SK-N-SH treated with all-trans-retinoic acid at 6 μM for 48 hours (cell line): ENCODE measurements at places on chromosomes 2 and 18.

DNA sequence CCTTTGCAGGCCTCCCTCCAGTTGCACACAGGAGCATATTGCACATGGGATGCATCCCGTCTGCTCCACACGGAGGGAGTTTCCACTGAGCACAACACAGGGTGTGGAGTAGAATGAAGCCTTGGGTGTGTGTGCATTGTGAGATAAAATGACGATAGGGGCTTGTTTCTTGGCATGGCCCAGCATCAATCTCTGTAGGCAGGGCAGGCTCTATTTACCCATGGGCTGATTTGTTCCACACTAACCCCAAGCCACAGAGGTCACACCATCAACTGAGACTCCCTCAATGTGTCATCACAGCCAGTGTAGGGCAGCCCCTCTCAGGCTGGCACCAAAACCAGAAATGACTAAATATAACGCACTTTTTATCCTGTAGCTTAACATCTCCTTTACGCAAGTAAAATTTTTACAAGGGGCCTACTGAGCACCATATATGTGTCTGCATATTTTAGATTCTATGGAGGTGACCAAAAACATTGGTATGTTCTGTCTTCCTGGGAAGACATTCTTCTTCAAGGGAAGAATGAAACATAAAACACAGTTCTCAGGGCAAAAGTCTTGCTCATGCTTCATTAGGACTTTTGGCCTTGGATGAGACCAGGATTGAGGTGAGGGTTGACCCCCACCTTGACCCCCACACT, 2.7 kb upstream of the GKN1 start:
- ATAC-seq: peak; percentile 96

DNA sequence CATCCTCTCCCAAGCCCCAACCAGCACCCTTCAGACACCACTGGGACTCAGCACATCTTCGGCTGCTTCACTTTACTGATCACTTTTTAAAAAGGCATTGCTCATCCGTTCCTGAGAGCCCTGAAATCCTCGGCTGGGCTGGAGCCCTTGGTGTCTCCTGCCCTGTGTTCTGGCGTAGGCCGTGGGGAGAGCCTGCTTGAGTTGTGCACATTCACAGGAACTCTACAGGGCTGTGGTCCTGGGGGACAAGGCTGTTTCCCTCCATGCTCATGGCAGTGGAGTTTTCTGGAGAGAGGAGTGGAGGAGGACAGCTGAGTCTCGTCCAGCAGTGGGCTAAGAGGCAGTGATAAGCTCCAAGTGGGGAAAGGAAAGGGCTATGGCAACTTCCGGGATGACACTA, 15.9 kb downstream of the CENPA start:
- ATAC-seq: no peak

DNA sequence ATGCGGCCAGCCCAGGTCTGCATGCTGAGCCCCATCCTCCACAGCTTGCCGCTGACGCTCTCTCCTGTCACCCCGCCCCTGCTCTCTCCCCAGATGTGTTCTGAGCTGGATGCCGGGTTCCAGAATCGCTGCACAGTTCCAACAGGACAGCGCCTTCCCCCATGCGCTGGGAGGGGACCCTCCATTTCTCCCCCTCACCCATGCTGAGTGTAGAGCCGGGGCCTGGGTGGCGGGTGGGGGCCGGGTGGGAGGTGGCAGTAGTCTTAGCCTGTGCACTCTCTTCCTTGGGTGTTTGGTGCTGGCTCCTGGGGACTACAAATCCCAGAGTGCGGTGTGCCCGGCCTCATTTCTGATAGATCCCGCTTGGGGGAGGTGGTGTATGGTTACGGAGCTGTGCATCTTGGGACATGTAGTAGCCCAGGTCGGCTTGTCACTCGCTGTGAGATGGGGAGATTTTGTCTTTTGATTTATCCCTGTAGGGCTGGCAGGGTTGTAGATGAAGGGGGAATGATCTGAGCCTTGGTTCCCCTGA, 6.8 kb downstream of the DNAJB2 start:
- 0 out of 3 replicates have a peak, but pooled peaks have one; percentile 9 for ATAC-seq

DNA sequence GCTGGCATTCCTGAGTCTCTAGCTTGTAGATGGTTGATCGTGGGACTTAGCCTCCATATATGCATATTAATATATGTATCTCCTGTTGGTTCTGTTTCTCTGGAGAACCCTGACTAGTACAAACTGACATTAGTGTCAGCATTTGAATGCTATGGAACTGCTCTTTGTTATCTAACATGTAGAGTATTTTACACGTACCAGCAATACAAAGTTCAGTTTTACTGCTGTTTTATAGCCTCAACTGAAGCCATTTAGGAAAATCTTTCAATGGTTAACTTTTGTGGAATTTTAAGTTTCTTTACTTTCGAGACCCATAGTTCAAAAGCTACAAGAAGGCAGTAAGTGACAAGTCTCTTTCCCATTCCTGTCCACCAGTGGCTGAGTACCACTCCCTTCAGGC, 418.4 kb downstream of the NUP35 start:
- no peak for ATAC-seq

DNA sequence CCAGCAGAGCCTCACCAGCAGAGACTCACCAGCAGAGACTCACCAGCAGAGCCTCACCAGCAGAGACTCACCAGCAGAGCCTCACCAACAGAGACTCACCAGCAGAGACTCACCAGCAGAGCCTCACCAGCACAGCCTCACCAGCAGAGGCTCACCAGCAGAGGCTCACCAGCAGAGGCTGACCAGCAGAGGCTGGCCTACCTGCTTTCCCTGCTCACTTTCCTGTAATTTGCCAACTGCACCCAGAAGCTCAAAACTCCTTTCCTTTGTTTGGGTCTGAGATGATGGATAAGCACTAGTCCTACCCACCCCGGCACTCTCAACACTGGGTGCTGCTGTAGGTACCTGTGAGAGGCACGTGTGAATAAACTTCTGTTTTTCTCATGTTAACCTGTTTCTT, 36.4 kb upstream of the PXDN start:
- no peak for ATAC-seq

DNA sequence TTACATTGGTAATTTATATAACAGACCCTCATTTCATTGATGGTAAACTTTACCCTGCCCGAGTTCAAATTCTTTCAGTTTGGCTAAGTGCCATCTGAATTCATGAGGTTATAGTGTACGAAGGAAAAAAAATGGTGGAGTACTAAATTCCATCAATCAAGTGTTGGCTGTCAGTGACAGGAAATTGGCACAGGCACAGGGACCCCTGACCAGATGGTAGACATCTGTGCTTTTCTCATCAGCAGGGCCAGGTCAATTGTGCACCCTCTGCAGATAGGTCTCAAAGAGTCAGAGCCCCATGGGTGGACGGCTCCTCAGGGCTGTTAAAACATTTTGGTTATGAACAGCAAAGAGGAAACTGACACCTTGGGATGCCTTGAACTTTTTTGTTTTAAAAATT, 439.2 kb downstream of the SETBP1 start:
- ATAC-seq: no peak
